ENCODE measurements at places on chromosomes 5 and 9. TPM values are rescaled to one million over a fixed set of nuclear protein-coding genes. Genes with fewer than 3 reads are reported as not detected.

The CLK4 gene
- 29.2 TPM for total RNA-seq

The SPINK6 gene
- total RNA-seq = not detected

The ADAMTS19 gene
- 0.21 TPM for total RNA-seq

The FCN2 gene
- total RNA-seq = not detected

The PCDHA3 gene
- 0.57 TPM for total RNA-seq

The PCDHAC2 gene
- 25.5 TPM for total RNA-seq

The TMC1 gene
- 0.71 TPM for total RNA-seq

The LMX1B gene
- total RNA-seq = 0.14 TPM

The SPINK5 gene
- total RNA-seq = 51.3 TPM
